ENCODE measurements at places on chromosomes 5 and 9.
A peak's percentile ranks its signal among the peaks of the same experiment; 100 is the strongest.

DNA sequence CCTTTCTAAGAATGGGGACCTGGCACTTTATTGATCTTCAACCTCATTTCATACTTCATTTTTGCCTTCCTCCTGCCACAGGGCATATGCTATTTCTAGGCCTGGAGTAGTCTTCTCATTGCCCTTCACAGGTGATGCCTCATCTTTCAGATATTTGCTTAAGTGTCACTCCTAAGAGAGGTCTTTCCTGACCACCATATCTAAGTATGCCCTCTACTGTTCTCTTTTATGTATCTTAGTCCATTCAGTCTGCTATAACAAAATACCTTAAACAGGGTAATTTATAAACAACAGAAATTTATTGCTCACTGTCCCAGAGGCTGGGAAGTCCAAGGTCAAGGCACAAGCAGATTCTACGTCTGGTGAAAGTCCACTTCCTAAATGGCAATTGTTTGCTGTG lies 99.1 kb downstream of the ADAMTS6 start:
- no peak for DNase-seq

DNA sequence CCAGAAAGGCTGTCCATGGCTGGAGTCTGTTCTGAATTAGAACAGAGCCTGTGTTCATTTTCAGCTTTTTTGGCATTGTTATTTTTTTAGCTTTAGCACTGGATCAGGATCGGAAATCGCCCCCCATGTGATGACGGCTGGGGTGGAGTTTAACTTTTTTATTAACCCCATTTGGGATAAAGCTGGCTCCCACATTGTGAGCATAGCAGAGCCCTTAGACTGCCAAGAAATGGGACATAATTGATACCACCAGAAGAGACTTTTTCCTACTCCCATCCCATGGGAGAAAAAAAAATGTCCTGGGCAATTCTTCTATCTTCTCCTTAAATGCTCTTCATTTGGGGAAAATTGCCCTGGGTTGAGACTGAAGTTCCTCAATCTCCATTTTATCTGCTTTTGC lies 52.4 kb downstream of the SLIT3 start:
- DNase-seq = no peak

- no peak for DNase-seq
Observed at GRCh38 chr5:2093859-2094615, 211.3 kb upstream of the IRX4 start.

DNA sequence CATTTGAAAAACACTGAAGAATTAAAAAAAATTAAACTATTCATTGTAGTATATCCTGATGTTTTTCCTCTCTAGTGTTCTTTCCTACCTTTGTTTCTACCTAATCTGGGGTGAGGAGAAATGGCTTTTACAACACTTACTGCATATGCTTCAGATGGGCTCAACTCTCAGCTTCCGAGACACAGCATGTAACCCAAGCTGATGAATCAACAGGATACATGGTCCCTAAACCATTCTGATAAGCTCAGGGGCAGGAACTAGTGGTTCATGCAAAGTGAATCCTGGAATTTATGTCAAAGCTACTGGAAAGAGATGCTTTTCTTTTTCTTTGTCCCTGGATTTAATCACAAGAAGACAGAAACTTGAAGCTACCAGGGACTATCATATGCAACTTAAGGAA lies 672.5 kb upstream of the RORB start:
- DNase-seq = no peak

GRCh38 chr5:25544652-25545249 lies 900.0 kb upstream of the CDH10 start:
- DNase-seq = no peak

DNA sequence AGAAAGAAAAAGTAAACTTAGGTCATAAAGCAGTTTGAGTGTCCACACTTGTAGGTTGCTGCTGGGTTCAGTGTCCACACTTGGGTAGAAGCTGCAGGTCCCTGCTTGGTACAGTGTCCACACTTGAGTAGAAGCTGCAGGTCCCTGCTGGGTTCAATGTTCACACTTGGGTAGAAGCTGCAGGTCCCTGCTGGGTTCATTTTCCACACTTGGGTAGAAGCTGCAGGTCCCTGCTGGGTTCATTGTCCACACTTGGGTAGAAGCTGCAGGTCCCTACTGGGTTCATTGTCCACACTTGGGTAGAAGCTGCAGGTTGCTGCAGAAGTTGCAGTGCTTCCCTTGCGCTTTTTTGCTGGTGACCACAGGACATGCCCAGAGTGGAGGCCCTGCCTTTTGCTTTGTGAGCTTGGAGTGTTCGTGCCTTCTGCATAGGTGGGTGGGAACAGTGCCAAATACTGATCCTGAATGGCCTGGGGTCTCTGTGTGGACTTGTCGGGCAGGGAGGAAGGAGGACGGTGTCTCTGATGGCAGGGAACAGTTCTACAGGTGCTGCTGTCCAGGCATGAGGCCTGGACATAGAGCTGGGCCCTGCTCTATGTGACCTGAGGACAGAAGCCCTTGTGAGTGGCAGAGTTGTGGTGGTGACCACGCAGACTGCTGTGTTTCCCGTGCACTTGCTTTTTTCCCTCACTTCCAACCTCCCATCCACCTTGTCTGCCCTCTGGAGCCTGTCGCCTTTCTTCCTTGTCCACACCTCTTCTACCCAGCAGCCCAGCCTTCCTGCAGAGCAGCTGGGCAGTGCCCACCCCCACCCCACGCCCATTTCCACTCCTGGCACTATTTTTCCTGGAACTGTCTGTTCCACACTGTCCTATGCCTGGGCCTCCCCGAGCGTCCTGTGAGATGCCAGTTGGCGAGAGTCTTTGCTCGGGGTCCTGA lies 120.8 kb downstream of the EHMT1 start:
- no peak for DNase-seq

- no peak for DNase-seq
Observed at GRCh38 chr5:33235824-33236223, 204.9 kb upstream of the TARS1 start.

GRCh38 chr5:15718421-15719179 lies 218.6 kb downstream of the FBXL7 start:
- no peak for DNase-seq

DNA sequence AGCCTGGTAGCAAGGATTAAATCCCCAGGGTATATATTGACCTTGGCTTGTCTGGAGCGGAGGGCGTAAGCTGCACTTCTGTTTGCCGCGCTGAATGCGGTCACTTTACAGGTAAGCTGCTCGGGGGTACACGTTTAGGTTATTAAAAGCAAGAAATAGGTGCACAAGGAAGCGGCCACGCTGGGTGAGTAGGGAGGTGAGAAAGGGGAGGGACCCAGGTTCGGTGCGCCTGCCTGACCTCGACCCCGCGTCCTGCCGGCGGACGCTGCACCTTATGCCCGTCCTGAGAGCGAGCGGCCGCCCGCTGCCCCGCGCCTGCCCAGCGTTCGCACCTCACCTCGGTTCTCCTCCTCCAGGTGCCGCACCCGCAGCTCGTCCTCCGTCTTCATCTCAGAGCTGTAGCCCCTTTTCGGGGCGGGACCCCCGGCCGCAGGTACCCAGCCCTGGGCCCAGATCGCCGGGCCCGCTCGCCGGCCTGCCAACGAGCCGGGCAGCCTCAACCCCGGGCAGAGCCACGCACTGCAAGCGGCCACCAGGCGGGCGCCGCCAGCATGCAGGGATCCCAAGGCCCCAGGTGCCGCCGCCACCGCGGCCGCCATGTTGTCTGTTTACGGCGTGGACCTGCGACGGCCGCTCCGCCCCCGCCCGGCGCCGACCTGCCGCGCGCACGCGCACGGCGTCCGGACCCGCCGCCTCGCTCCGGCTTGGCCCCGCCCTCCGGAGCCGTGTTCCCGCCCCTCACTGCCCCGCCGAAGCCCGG lies at the start of gene AUH:
AUH (minus strand) TSS at position 628 of the 760 bp plus-strand sequence; CDS start at position 599, 29 bp downstream.
- peak; percentile 72 for DNase-seq

DNA sequence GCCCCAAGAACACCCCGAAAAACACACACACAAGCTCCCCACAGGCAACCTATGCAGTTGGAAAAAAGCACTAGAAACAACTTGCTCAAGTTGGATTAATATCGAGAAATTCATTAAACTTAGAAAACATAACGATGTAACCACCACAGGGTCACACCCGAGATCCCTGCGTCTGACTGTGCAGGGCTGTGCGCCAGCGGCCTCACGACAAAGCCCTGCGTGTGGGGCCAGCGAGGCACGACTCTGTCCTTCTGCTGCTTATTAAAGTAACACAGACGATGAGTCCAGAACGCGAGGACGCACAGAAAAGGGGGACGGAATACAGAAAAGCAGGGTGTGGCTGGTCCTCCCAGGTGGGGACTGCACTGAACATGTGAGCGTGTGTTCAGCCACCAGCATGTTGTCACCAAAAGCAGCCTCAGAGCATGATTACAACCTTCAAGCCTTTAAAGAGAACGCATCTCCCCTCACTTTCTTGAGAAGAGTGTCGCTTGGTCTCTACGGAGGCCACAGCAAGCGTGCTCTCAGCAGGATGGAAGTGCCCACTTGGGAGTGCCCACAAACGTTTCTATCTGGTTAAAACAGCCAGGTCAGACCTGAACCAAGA lies 14.4 kb downstream of the SLC12A7 start:
- DNase-seq = no peak

DNA sequence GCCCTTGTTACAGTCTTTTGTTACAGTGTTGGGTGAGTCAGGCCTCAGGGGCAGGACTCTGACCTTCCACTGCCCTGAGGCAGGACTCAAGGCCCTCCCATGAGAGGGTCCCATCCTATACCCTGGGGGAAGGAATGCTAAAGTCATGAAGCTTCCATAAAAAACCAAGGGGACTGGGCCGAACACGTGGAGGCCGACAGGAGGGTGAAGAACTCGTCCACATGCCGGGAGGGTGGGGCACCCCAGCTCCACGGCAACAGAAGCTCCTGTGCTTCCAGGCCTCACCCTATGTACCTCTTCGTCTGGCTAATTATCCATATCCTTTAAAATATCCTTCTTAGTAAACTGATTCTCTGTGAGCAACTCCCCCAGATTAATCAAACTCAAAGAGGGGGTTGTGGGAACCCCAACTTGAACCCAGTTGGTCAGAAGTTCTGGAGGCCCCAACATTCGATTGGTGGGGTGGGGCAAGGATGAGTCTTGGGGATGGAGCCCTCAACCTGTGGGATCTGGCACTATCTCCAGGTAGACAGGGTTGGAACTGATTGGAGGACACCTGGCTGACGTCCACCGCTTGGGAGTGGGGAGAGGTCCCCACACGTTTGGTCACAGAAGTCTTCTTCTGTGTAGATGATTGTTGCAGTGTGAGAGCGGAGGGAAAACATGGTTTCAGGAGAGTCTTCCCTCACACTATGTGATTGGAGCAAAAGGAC lies 19.1 kb downstream of the MGAT1 start:
- no peak for DNase-seq
